ENCODE measurements at places on chromosomes 11 and 22. TPM values are rescaled to one million over a fixed set of nuclear protein-coding genes. Genes with fewer than 3 reads are reported as not detected.

SESN3 gene
- 113 TPM for total RNA-seq

EEF1G gene
- 1,345 TPM for total RNA-seq

PKDREJ gene
- total RNA-seq, result under 0.01 TPM

VPS37C gene
- 9.7 TPM for total RNA-seq

POLD4 gene
- 41.8 TPM for total RNA-seq

TSPAN18 gene
- 48.3 TPM for total RNA-seq

NPAT gene
- total RNA-seq, result 17.5 TPM

OR4D5 gene
- not detected for total RNA-seq

FLRT1 gene
- total RNA-seq, result not detected

TRIM66 gene
- 5.6 TPM for total RNA-seq

PGA3 gene
- not detected for total RNA-seq

SLC22A6 gene
- total RNA-seq, result not detected

CECR2 gene
- total RNA-seq, result 0.17 TPM

ESAM gene
- 84.4 TPM for total RNA-seq

OPCML gene
- total RNA-seq, result not detected

RIC3 gene
- total RNA-seq, result not detected

DUSP8 gene
- 0.37 TPM for total RNA-seq

MMP13 gene
- not detected for total RNA-seq

PIH1D2 gene
- 1.4 TPM for total RNA-seq

ART1 gene
- total RNA-seq, result not detected

HPX gene
- 0.19 TPM for total RNA-seq

CCDC116 gene
- 0.17 TPM for total RNA-seq

MRPL11 gene
- 40.7 TPM for total RNA-seq

SNX32 gene
- total RNA-seq, result 0.17 TPM

KCNC1 gene
- not detected for total RNA-seq

TRPM5 gene
- not detected for total RNA-seq

RFPL2 gene
- not detected for total RNA-seq

BUD13 gene
- 17.2 TPM for total RNA-seq

JAML gene
- total RNA-seq, result under 0.01 TPM

TRIM49D2 gene
- total RNA-seq, result not detected

MS4A10 gene
- not detected for total RNA-seq

C22orf31 gene
- total RNA-seq, result not detected

Data from dermis blood vessel endothelial cell (primary cell).